Amygdala (tissue), 56 donors: ENCODE measurements at places on chromosomes 16 and 17.

DNA sequence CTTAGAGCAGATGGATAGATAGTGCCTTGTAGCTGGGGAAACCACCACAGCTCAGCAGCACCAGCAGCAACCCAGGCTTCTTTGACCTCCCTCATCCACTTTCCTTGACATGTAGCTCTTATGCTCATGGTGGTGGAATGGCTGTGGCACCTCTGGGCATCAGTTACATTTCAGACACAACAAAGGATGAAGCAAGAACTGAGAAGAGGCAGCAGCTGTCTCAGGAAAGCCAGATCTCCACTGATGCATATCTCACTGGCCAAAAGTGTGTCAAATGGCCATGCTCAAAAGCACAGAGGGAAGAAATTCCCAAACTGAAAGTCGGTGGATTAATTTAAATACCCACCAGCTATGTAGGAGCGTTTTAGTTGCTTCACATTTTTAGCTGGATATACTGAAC lies 671.4 kb upstream of the SALL1 start:
- no peak for DNase-seq

- no peak for DNase-seq
Observed at GRCh38 chr16:85162478-85163277, 50.4 kb upstream of the CIBAR2 start.

DNA sequence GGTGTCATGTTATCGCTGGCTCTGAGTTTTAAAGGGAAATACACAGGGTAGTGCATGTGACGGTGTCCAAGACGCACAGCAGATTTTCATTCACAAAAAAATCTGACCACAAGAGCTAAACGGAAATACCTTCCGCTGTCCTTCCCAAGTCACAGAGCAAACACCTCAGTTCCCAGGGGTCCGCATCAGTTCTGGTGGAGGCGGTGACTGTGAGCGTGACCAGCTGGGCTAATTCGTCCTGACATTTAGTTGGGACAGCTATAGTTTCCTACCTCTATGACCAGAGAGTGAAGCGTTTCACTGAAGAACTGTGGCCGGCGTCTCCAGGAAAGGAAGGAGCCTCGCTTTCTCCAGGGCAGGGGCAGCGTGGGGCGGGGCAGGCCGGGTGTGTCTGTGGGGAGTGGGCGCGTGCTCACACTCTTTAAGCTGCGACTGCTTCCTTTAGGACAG lies 10.5 kb upstream of the FASN start:
- DNase-seq: no peak

DNA sequence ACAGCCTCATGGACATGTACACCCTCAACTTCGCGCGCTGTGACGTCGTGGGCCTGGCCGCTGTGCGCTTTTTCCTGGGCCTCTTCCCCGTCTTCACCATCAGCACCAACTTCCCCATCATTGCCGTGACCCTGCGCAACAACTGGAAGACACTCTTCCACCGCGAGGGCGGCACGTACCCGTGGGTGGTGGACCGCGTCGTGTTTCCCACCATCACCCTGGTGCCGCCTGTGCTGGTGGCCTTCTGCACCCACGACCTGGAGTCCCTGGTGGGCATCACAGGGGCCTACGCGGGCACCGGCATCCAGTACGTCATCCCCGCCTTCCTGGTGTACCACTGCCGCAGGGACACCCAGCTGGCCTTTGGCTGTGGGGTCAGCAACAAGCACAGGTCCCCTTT lies 23.5 kb downstream of the GRIN2C start:
- no peak for DNase-seq

DNA sequence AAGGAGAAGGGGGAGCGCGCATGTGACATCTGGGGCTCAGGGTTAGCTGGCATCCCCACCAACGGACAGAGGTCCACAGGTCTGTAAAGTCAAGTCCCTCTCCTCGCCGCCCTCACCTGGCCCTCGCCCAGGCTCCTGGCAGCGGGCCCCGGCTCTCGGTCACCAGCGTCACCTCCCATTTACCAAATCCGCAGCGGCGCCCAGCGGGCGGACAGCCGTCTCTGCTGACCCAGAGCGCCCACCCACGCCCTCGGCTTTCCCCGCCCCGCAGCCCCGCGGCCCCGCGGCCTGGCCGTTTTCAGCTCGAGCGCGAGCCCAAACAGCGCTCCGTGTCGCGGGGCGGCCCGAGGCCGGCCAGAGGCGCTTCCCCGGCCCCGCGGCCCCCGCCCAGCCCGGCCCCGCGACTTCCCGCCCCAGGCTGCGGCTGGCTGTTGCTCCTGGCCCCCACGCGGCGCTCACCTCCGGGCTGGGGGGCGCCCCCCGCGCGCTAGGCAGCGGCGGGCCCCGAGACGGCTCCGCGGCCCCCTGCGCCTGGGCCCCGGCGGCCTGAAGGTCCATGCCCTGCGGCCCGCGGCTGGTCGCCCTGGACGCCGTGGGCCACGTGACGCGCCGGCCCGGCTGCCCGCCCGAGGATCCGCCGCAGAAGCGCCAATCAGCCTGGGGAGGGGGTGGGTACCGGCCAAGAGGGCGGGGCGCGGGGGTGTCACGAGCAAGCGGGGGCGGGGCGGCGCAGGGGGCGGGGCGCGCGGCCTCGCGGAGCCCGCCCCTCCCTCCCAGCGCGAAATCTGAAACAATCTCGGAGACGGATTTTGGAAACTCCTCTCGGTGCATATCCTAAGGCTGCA lies at the start of gene COPRS:
Gene COPRS (minus strand): TSS at position 603 of the 845 bp plus-strand sequence. CDS start 45 bp downstream, at position 558.
- peak; percentile 68 for DNase-seq

- no peak for DNase-seq
Observed at GRCh38 chr16:3095869-3096268, 3.2 kb downstream of the ZSCAN10 start.

DNA sequence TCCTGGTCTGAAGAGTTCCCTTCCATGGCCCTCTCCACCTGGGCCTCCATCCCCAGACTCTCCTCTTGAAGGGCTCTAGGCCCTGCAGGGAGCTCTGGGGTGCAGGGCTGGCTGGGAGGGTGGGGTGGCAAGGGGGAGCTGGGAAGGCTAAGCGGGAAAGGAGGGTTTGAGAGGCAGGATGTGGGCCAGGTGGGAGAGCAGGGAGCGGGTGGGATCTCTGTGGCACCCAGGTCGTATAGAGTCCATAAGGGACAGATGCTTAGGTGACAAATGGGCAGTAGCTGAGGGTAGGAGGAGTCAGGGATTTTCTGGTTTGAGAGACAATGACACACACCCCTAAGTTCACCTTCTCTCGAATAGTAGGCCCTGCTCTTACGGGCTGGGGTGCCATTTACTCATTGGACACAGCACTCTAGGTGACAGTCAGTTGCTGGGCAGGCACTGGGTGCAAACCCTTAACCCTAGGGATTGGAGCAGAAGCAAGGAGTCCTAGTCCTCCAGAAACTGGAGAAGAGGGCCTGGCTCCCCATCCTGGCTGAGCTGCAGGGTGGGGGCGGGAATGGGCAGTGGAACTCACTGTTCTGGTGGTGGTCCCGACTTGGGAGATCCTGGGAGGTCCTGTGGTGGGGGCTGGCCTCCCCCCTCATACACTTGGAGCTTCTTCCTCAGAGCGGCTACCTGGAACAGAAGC lies 15.3 kb downstream of the KIF18B start:
- DNase-seq: no peak

DNA sequence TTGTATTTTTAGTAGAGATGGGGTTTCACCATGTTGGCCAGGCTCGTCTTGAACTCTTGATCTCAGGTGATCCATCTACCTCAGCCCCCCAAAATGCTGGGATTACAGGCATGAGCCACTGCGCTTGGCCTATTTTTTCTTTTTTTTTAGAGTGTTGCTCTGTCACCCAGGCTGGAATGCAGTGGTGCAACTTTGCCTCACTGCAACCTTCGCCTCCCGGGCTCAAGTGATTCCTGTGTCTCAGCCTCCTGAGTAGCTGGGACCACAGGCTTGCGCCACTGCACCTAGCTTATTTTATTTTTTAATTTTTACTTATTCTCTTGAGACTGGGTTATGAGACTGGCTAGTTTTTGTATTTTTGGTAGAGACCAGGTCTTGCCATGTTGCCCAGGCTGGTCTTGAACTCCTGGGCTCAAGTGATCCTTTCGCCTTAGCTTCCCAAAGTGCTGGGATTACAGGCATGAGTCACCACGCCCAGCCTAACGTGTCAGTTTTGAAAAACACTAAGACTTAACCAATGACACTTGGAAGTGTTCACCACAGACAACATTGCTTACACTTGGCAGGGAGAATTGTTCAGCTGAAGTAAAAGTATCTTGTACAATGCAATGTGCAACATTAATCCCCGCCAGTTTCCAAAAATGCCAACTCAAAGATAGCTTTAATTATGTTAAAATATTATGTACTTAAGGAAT lies 26.9 kb downstream of the ATAD5 start:
- DNase-seq: no peak

DNA sequence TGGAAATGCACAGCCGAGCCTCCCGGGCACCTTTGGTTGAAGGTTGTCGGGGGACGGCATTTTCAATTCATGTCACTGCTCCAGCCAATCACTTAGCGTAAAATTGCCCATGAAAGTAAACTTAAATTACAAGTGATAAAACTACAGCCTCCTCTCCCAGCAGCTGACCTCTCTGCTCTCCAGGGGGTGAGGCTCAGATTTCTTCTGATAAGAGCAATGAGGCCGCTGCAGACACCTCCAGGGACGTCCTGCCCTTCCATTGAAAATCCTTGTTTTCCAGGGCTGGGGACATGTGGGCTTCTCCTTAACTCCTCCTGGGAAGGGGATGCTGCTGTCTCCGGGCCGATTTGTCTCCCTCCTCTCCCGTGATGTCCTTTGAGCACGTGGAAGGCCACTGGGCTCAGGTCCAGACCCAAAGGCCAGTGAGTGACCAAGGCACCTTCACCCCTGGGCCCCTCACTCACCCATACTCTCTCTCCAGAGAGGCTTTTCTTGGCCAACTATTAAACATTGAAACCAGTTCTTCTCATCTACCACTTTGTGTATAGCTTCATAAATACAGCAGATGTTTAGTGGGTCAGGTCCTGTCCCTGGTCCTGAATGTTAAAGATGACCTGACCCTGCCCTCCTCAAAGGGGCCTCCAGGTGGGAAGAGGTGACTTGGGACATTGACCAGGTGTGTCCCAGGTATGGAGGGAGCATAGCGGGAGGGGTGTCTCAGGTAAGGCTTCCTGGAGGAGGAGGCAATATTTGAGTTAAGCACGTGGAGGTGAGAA lies 52.3 kb downstream of the MGAT5B start:
- DNase-seq: no peak

GRCh38 chr17:80071116-80071841 lies 30.1 kb upstream of the GAA start:
- DNase-seq: peak; percentile 65

DNA sequence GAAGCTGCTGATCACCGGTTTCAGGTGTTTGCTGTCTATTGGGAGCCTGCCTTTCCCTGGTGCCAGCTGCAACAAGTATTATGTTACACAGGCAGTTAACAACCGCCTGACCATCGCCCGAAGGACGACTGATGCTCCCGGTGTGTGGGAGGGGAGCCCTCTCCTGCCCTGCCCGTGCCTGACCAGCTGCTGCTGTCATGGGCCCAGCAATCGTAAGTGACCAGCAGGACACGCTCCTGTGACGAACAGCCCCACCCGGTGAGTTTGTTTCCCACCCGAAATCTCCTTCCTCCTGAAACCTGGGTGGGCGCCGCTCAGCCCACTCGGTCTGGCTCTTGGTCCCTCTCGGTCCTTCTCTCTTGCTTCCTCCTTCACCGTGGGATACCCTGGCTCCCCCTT lies 17.9 kb upstream of the UBE2I start:
- no peak for DNase-seq

GRCh38 chr17:48429638-48430586 lies at the start of gene SKAP1:
Gene SKAP1 (minus strand): TSS chr17:48430214.
- no peak for DNase-seq
